Stimulated activated naive CD8-positive, alpha-beta T cell treated with anti-CD3 and anti-CD28 coated beads, Interleukin-15, Interleukin-2, amounts not matched to agents 100 U/mL and 50 U/mL, for 24 hours (primary cell): ENCODE measurements at places on chromosomes 1 and 21.

DNA sequence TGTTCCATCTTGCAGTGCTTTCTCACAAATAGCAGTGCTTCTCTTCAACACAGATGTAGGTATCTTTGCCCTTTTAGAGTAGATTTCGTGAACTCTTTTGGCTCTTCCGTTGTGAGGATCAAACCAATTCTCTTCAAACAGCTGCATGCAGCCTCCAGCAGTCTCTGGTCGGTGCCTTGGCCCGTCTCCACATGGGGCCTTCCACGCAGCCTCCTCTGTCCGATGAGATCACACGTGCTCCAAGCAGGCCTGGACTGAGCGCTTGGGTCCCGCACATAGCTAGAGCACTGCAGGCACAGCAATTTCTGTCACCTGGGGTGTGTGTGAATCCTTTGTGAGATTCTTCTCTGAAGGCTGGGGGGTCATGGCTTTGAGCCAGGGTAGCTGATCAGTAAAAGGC is 82.8 kb upstream of the KCNE2 start:
- DNase-seq, result no peak

- no peak for DNase-seq
These were observed 438.5 kb downstream of the PTPRU start for GRCh38 chr1:29674627-29675326.

DNA sequence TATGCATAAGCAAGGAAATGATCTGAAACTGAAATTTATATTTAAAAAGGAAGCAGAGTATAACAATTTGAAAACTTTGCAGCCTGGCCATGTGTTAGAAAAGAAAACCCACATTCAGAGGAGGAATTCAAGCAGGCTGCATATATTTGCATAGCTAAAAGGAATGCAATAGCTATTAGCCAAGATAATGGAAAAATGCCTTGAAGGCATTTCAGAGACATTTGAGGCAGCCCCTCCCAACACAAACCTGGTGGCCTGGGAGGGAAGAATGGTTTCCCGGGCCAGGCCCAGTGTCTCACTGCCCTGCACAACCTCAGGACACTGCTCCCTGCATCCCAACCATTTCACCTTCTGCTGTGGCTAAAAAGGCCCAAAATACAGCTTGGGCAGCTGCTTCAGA is 136.8 kb downstream of the TYW3 start:
- no peak for DNase-seq

GRCh38 chr1:22239378-22239777 is 96.5 kb upstream of the WNT4 start:
- no peak for DNase-seq

DNA sequence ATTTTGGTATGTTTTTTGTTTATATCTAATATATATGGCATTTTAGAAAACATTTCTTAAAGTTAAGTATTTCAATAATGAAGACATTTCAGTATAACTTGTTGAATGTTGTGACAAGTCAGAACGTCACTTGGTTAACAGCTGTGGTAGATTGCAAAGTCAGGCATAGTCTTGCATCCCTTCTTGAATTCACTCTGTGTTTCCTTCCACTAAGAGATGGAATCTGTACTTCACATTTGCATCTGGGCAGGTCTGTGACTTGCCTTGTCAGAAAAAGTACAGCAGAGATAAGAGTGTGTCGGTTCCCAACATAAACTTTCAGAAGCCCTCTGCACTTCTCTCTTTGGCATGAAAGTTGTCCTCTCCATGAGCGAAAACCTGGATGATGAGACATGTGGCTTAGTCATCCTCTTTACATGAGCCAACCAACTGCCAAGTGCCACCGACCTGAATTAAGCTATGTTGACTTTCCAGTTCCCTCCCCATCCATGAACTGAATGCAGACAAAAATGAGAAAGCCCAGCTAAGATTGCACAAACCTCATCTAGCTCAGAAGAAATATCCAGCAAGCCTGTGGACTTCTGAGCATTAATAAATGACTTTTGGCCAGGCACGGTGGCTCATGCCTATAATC is 1730.2 kb downstream of the MRPL39 start:
- no peak for DNase-seq

DNA sequence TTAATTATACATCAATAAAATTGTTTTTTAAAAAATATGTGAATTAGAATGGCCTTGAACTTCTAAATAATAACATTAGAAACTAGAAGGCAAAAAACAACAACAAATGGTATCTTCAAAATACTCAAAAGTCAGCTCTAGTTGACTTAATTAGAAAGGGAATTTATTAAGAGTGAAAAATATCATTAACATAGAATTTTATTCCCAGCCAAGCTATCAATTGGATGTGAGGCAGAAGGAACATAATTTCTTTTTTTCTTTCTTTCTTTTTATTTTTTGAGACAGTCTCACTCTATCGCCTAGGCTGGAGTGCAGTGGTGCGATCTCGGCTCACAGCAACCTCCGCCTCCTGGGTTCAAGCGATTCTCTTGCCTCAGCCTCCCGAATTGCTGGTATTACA is 51.2 kb upstream of the CAPZB start:
- DNase-seq, result no peak

DNA sequence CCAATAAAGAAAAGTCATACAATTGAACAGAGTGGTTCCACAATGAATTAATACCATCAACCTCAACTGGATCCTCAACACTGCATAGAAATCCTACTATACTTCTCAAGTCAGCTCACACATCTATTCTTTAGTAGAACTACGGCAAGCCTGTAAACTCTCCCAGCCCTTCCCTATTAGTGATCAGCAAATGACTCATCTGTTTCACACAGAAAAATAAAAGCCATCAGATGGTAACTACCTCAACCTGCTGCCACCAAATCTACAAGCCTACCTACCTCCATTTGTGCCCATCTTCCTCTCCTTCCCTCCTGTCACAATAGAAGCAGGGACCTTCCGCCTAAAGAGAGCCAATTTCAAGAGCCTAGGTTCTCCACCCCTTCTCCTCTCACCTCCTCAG is 63.6 kb downstream of the DMAP1 start:
- no peak for DNase-seq

- DNase-seq, result no peak
These were observed 61.8 kb downstream of the RUNX3 start for GRCh38 chr1:24868016-24868875.

GRCh38 chr1:19597496-19598309 is 46.4 kb upstream of the NBL1 start:
- no peak for DNase-seq

- DNase-seq, result no peak
These were observed 52.0 kb upstream of the PDC start for GRCh38 chr1:186512698-186513457.

DNA sequence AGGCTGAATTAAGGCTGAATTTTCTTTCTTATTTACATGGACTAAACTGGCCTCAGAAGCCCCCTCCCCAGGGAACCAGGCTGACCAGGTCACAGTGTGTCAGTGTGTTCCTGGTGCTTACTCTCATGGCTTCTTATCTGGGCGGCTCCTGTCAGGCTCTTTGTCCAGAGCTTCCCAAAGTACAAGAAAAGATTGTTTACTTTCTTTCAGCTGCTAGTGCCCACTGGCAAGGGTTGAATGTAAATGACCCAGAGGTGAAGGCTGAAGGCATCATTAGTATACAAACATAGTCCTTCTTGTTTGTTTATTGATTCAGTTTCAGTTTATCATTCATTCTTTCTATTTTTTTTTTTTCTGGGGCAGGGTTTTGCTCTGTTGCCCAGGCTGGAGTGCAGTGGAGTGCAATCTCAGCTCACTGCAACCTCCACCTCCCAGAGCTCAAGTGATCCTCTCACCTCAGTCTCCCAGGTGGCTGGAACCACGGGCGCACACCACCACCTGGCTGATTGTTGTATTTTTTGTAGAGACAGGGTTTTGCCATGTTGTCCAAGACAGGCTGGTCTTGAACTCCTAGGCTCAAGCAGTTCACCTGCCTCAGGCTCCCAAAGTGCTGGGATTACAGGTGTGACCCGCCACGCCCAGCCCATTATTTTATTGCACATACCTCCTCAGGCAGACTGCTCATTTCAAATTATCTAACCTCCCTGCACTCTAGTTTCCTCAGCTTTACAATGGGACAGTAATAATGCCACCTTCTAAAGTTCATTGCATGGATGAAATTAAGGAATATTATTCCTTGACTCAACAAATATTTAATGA is 9.8 kb upstream of the KDM4A start:
- no peak for DNase-seq

DNA sequence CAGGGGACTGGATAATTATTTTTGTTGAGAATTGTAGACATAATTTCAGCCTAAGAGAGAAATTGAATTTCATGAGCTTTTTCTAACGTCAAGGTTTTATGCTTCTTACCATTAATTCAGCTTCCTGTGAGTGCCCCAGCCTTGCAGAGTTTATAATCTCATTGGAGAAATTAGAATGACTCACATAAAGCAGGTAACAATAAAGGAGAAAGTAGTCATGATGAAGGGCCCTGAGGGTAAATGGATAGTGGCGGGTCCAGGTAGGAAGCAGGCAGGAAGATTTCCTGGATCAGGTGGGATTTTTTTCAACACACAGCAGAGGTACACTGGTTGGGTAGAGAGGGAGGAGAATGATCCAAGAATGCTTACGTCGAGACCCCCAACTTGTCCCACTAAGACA is 311.4 kb downstream of the BARHL2 start:
- DNase-seq, result no peak

GRCh38 chr1:177798614-177799013 is 171.2 kb downstream of the SEC16B start:
- DNase-seq, result no peak

DNA sequence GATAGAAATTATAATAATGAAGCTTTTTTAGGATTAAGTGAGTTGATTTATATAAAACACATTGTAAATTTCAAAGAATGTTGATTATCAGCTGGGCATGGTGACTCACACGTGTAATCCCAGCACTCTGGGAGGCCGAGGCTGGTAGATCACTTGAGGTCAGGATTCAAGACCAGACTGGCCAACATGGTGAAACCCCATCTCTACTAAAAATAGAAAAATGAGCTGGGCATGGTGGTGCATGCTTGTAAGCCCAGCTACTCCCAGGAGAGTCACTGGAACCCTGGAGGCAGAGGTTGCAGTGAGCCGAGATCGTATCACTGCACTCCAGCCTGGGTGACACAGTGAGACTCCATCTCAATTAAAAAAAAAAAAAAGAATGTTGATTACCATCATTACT is 18.4 kb downstream of the ADAMTS1 start:
- no peak for DNase-seq

DNA sequence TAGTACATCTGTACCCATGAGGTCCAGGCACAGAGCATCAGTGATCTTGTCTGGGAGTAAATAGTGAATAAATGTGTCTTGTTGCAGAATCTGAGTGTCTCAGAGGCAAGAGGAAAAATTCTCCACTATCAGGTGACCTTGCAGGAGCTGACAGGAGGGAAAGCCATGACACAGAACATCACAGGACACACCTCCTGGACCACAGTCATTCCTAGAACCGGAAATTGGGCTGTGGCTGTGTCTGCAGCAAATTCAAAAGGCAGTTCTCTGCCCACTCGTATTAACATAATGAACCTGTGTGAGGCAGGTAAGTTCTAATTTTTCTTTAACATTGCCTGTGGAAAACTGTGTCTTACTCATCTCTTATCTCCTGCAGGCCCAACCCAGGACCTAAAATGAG is 43.1 kb downstream of the IL12RB2 start:
- DNase-seq, result no peak

GRCh38 chr1:10897321-10897980 is 101.0 kb upstream of the CASZ1 start:
- no peak for DNase-seq

- DNase-seq, result no peak
These were observed 135.7 kb upstream of the SLC45A1 start for GRCh38 chr1:8182034-8182761.

DNA sequence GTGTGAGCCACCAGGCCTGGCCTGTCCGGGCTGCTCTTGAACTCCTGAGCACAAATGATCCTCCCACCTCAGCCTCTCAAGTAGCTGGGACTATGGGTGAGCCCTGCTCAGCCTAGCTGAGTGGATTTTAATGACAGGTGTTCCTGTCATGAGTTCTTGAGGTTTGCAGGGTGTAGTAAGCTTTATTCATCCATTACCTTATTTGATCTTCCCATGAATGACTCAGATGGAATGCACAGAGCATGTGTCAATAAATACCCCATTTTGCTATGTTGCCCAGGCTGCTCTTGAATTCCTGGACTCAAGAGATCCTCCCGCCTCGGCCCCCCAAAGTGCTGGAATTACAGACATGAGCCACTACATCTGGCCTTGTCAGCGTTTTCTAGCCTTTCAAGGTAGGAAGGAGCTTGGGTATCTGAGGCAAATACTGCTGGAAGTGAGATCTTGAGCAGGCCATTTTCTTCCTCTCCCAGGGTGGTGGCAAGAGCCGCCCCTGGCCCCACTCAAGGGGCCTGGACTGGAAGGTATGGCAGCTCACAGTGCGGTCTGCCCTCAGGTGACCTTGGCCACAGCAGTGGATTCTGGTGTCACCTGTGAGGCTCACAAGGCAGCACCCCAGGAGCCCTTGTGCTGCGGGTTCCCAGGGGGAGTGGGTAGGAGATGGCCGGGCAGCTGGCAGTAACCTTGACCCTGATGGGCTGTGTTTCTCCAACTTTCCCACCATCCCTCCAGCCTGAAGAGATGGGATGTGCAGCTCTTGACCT is 20.0 kb downstream of the PIK3CD start:
- no peak for DNase-seq

- DNase-seq, result peak; percentile 70
These were observed 2.3 kb downstream of the TTC24 start for GRCh38 chr1:156581661-156582387.

DNA sequence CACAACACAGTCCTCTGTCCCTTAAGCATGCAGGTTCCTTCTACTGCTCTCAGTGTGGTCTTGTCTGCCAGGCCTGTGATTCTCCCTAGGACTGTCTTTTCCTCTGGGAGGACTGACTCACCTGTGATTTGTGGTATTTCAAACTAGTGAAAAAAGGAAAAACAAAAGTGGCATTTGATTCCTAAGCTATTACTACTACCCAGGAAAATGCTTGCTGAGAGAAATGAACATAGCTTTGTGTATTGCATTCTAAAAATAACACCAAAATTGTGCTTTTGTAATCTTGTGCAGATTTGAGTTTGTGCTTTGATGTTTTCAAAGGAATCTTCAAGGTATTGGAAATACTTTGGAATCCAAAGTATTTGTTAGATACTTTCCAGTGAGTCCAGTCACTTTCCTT is 57.0 kb downstream of the GPR161 start:
- DNase-seq, result no peak
